ENCODE measurements at places on chromosomes 5 and 9.

DNA sequence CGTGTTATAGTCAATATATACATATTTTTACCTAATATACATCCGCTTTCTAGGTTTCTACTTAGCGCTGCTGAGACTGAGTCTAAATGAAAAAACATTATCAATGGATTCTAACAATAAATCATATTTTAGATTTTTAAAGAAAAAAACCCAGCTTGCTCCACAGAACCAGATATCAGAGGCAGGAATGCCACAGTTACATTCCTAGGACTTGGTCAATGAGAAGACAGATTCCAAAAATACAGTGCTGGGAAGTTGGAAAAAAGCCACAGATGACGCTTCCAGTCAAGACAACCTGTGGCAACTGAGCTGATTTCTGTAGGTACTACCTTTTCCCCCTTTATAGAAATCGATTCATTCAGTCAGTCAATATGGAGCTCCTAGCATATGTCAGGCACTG lies 577 bp upstream of the CCDC112 start:
- peaks cover 2% of the 10 kb centered on the region for H3K4me1 ChIP-seq
- H3K27me3 ChIP-seq = no peaks in the 10 kb centered on the region
- H3K4me3 ChIP-seq = no peak overlapping the region
- DNase-seq = no peak
- no peak overlapping the region for H3K27ac ChIP-seq

DNA sequence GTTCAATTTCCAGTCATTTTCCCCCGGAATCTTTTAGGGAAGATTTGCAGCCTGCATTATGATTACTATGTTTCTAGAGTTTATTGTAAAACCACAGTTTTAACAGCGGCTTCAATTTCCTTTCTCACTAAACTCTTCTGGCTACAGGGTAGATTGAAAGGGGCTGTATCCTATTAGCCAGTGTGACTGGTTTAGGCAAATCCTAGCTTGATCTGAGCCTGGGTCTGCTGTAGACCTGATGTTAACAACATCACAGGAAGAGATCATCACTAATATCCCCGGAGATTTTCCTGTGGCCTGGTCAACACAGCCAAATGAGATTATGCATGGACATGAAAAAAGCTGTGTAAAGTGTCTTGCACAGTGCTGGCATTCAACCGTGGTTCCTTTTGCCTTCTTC lies 33.4 kb downstream of the STOM start:
- no peak overlapping the region for H3K4me3 ChIP-seq
- DNase-seq = no peak
- no peak overlapping the region for H3K27ac ChIP-seq
- H3K27me3 ChIP-seq = no peaks in the 10 kb centered on the region
- H3K4me1 ChIP-seq = peaks cover 22% of the 10 kb centered on the region

DNA sequence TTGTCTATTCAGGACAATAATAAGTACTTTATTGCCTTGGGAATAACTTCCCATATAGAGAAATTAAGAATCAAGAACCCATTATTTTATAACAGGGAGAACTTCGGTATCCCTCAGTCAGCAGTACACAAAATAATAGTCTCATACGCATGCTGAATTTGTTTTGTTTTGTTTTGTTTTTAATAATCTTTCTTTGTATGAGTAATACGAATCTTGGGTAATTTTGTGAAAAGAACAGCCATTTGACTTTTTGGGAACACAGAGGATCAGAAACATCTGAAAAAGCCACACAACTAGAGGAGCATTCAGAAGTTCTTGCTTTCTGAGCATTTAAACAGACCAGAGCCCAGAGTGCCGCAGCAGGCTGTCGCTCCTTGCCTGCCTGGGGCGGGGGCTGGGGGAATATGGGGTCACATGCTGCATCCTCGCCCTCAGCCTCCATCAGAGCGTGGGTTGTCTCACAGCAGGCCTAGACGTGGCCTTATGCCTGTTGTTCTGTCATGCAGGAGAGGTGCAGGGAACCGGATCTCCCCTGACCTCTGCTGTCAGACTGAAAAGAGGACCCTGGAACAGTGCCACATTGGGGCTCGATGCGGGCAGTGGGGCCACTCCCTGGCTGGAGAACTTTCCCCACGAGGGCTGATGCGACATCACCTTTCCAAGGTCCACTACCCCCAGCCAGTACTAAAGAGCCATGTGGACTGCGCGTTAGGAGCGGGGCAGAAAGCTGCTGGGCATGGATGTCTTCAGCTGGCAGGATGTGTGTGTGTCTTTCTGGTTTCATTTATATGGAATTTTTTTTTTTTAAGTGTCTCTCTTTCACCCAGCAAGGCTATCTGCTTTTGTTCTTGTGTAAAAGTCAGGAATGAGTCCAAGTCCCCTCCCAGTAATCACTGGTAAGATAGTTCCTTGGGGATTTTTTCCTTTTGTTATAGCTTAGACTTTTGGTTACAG lies 133.4 kb upstream of the OTULINL start:
- H3K27ac ChIP-seq = no peak overlapping the region
- H3K36me3 ChIP-seq = peaks cover 8% of the 10 kb centered on the region
- H3K4me3 ChIP-seq = no peak overlapping the region
- peaks cover 14% of the 10 kb centered on the region for H3K4me1 ChIP-seq
- DNase-seq = no peak

- no peak overlapping the region for H3K27ac ChIP-seq
- H3K36me3 ChIP-seq = peaks cover 4% of the 10 kb centered on the region
- H3K27me3 ChIP-seq = no peaks in the 10 kb centered on the region
- no peak overlapping the region for H3K4me3 ChIP-seq
- DNase-seq = peak; percentile 17
These were observed 1.3 kb downstream of the SLC35D2 start for GRCh38 chr9:96382175-96382574.

- DNase-seq = no peak
- H3K36me3 ChIP-seq = no peaks in the 10 kb centered on the region
- no peak overlapping the region for H3K4me3 ChIP-seq
- no peaks in the 10 kb centered on the region for H3K27me3 ChIP-seq
These were observed 40.9 kb upstream of the NSMF start for GRCh38 chr9:137499858-137500661.

GRCh38 chr9:91727316-91727861 lies 222.6 kb downstream of the ROR2 start:
- H3K27me3 ChIP-seq = no peaks in the 10 kb centered on the region
- H3K27ac ChIP-seq = no peak overlapping the region
- no peaks in the 10 kb centered on the region for H3K4me1 ChIP-seq
- no peaks in the 10 kb centered on the region for H3K36me3 ChIP-seq

GRCh38 chr5:172399826-172400225 lies 54.5 kb downstream of the SH3PXD2B start:
- peaks cover 9% of the 10 kb centered on the region for H3K4me1 ChIP-seq
- no peaks in the 10 kb centered on the region for H3K27me3 ChIP-seq
- H3K4me3 ChIP-seq = no peak overlapping the region
- H3K27ac ChIP-seq = no peak overlapping the region
